ENCODE measurements at places on chromosomes 1 and 21.

DNA sequence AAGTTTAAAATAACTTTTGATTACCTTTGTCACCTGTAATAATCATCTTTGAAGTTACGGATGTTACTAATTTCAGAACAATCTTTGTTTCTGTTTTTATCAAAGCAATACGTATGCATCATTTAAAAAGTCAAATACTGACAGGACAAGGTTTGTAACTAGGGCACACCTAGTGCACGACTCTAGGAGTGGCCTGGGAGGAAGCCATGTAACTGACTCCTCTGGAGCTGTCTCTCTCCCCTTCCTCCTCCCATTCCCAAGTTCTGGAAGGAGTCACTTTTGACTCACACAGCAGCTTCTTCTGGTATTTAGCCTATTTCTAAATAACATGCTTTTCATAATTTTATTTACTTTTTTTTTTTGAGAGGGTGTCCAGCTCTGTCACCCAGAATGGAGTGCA is 11.8 kb upstream of the RAP1GAP start:
- no peak for DNase-seq

DNA sequence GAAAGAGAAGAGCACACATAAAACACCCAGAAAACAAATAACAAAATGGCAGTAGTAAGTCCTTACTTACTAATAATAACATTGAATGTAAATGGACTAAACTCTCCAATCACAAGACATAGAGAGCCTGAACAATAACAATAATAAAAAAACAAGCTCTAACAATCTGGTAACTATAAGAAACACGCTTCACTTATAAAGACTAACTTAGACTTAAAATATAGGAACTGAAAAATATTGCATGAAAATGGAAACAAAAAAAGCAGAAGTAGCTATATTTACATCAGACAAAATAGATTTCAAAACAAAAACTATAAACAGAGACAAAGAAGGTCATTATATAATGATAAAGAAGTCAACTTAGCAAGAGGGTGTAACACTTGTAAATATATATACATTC is 83.1 kb upstream of the LYPLAL1 start:
- DNase-seq: no peak

DNA sequence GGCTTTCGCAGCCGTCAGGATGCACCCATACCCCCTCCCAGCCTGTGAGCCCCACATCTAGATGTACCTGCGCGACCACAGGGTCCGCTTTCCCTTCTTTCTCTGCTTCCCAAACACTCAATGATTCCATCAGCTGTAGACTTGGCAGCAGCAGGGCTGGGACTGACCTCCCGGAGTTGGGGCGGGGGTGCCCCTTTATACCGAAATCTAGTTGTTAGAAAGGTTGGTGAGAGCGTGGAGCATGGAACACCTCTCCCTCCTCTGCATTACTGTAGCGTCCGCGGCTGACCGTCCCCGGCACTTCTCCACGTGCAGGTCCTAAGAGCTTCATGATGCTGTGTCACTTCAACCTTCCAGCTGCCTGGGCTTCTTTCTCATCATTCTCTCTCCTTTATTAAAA is 21.1 kb upstream of the ACTRT2 start:
- no peak for DNase-seq

GRCh38 chr1:208238710-208239472 is 5.3 kb downstream of the PLXNA2 start:
- no peak for DNase-seq

DNA sequence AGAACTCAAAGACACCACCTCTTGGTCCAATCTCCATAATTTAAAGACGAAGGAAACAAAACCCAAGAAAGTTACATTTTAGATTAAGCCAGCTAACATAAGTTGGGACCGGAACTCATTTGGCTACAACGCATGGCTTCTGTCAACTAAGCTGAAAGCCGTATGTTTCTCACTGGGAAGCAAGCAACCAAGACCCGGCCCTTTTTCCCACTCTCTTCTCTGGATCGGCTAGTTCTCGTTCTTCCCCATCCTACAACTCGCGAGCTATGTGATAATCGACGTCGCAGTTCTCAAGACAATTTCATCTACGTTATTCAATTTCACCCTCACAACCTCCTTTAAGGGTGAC is 601 bp downstream of the CCT8 start:
- DNase-seq: no peak

GRCh38 chr21:42150474-42151085 is 68.4 kb upstream of the ABCG1 start:
- DNase-seq: no peak
